ENCODE measurements at places on chromosomes 7 and 10. TPM values are rescaled to one million over a fixed set of nuclear protein-coding genes. Genes with fewer than 3 reads are reported as not detected.

ADRA2A gene
- 0.05 TPM for total RNA-seq

CNPY1 gene
- not detected for total RNA-seq

GPR85 gene
- not detected for total RNA-seq

SPDYE11 gene
- total RNA-seq = not detected

AKR1C2 gene
- total RNA-seq = not detected

CRHR2 gene
- not detected for total RNA-seq

CALCR gene
- total RNA-seq = not detected

TUBAL3 gene
- total RNA-seq = not detected

LAMB1 gene
- 0.46 TPM for total RNA-seq

LFNG gene
- total RNA-seq = 17.7 TPM

CHCHD1 gene
- total RNA-seq = 34.7 TPM

OR13A1 gene
- not detected for total RNA-seq

GDF10 gene
- 0.37 TPM for total RNA-seq

PIP4K2A gene
- 78.1 TPM for total RNA-seq

CYP26C1 gene
- 0.05 TPM for total RNA-seq

HGF gene
- total RNA-seq = 0.16 TPM

KLF14 gene
- not detected for total RNA-seq

GIMAP8 gene
- 4.0 TPM for total RNA-seq

TFR2 gene
- 16.1 TPM for total RNA-seq

ENTPD7 gene
- 8.2 TPM for total RNA-seq

LOXL4 gene
- total RNA-seq = not detected

NXPH1 gene
- not detected for total RNA-seq

CNNM2 gene
- total RNA-seq = 6.0 TPM

RPP38 gene
- 27.2 TPM for total RNA-seq

PIP gene
- not detected for total RNA-seq

NSUN6 gene
- 6.7 TPM for total RNA-seq

HMX2 gene
- not detected for total RNA-seq

CEP55 gene
- 8.2 TPM for total RNA-seq

MBL2 gene
- total RNA-seq = not detected

CALML5 gene
- not detected for total RNA-seq

Measured in activated T-cell treated with anti-CD3 and anti-CD28 coated beads, Interleukin-2, amount 50 U/mL, for 4 hours (primary cell).